ENCODE measurements at places on chromosomes 16 and 17.

DNA sequence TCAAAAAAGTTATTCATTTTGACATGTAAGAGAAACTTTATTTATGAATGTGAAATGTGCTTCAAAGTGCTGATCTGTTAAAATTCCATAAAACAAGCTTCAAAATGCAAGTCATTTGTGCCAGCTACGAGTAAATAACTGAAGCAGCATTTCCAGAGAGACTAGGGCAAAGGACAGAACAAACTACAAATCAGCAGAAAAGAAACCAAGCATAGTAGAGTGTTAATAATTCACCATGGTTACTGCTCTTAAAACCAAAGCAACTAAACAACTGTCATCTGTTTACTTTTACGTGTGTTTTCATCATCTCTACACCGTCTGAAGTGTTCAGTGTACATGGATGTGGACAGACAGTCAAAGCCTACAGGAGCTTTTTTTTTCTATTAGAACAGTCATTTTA lies 1.6 kb upstream of the ASPA start:
- DNase-seq: no peak

- DNase-seq: no peak
These were observed 271.2 kb downstream of the CBLN1 start for GRCh38 chr16:49010396-49010795.

DNA sequence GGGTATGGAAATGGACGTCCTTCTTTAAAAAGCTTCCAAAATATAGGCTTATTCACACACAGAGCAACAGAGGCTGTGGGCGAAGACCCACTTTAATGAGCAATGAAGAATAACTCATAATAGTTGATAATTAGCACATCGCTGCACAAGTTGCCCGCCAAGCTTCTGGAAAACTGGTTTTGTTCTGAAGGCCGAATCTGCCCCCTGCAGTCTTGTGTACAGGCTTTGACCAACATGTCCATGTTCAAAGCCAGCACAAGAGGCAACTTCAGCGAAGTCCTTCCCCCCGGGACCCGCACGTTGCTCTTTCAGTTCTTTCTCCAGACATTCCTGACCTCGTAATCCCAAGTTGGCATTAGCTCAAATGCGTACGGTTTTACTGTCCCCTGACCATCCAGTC lies 73.3 kb downstream of the IRX5 start:
- DNase-seq: no peak

- no peak for DNase-seq
These were observed 22.7 kb downstream of the BCO1 start for GRCh38 chr16:81261049-81261648.

DNA sequence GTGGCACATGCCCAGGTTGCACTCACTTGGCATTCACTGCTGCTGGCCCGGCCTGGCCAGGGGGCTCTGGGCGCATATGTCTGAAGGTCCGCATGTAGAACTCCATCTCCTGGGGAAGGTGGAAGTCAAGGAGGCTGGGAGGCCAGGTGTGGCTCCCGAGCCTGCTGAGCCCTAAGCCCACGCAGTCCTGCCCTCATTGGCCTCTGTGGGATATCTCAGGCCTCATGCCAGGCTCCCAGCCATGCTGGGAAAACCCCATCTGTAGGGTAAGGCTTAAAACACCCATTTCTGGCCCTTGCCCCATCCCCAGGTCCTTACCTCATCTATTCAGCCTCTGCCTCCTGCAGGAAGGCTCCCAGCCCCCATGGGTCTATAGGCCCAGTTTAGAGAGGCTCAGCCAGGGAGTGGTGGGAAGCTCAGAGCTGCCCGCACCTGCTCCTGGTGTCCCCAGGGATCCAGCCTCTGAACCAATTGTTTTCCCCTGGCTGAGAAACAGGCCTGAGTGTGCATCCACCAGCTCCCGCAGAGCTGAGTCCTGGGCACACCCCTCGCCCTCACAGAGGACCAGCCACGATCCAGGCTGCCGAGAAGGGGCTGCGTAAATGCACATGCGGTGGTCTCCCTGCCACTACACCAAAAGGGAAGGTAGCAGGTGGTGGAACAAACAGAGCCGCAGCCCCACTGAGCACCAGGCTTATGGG lies 2.3 kb upstream of the TPPP3 start:
- no peak for DNase-seq

DNA sequence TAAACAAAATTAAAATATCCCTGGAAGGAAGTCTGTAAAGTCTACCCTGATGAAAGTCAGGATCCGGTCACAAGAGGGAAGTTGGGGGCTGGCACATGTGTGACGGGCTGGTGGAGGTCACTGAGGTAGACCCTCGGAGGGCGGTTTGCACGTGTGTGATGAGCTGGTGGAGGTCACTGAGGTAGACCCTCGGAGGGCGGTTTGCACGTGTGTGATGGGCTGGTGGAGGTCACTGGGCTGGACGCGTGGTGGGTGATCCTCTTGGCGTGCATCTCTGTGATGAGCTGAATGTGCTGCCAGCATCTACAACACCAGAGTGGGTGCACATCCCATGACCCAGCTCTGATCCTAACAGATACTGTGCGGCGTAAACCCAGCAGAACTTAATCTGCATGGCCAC lies 43.7 kb upstream of the METRNL start:
- no peak for DNase-seq

GRCh38 chr17:49191409-49191916 lies 18.9 kb downstream of the GNGT2 start:
- no peak for DNase-seq

DNA sequence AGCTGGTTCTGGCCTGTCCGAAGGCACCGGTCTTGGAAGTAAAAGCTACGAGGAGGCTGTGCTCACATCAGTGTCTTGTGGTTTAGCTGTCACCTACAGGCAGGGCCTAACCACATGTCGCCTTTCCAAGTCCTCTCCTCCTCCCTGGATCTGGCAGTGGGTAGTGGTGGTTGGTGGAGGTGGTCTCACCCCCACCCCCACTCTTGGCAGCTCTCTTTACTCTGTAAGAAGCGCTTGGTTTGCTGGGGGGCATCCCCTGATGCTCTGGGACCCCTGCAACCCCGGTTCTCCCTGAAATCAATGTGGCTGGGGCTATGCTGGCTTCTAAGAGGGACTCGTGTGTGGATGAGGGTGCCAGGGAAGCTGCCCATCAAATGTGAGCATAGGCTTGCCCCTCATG lies 68.3 kb downstream of the WIPI1 start:
- no peak for DNase-seq

Measured in stimulated activated CD8-positive, alpha-beta memory T cell treated with anti-CD3 and anti-CD28 coated beads, Interleukin-7, amount 100 ng/mL, for 24 hours (primary cell).